ENCODE measurements at places on chromosomes 2 and 18. TPM values are rescaled to one million over a fixed set of nuclear protein-coding genes. Genes with fewer than 3 reads are reported as not detected.

NTSR2 gene
- not detected for total RNA-seq

MYCN gene
- 9.6 TPM for total RNA-seq

VIT gene
- total RNA-seq = 9.1 TPM

FMNL2 gene
- 57.9 TPM for total RNA-seq

RMDN2 gene
- 2.3 TPM for total RNA-seq

CARF gene
- total RNA-seq = 23.9 TPM

TEX51 gene
- not detected for total RNA-seq

KCNS3 gene
- 112 TPM for total RNA-seq

NAT8 gene
- not detected for total RNA-seq

- no peak for DNase-seq
Measured at GRCh38 chr2:44136252-44136651, 32.4 kb upstream of the PPM1B start.

- no peak for DNase-seq
Measured at GRCh38 chr2:128041561-128041960, 13.7 kb upstream of the SAP130 start.

GRCh38 chr2:234335661-234336228 lies 161.1 kb downstream of the ARL4C start:
- peak; percentile 32 for DNase-seq

- peak; percentile 68 for DNase-seq
Measured at GRCh38 chr18:31274931-31275330, 43.0 kb upstream of the DSG1 start.

DNA sequence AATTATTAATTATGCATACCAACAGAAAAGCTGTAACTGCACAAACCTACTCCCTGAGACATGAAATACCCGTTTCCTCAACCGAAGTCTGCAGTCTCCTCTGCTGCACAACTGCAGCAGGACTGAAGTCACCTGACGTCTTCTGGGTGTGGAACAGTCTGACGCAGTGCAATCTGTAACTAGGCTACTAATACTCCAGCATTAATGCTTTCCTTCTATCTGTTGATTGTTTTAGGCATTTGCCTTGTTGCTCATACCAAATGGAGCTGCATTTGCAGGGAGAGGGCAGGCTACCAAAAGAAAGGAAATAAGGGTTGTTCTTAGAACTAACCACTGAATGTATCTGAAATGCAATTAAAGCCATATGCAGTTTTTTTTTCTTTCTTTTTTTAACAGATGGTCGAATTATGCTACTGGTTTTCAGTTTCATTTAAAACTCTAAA lies 40.1 kb downstream of the RTN4 start:
- DNase-seq = peak; percentile 92

DNA sequence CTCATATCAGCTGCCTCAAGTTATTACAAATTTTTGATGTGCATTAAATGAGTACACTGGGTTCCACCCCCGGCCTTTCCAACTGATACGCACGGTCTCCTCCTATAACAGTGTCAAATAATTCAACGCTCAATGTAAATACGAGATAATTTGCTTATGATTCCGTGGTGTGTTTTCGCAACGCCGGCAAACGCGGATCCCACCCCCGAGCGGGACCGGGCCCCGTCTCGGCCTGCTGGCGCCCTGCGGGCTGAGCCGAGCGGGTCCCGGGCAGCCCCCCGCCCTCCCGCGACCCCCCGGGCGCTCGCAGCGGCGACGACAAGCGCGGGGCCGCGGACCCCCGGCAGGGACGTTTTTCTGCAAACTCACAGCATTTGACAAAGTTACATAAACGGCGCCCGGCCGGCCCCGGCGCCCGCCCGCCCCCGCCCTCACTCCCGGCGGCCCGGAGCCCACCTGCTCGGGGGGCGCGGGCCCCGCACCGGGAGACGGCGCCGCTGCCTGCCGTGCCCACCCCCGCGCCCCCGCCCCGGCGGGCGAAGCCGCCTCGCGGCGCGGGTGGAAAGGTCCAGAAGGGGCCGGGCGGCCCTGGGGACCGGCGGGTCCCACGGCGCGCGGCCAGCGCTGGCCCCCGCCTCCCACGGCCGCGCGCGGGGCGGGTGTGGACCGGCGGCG lies 762 bp downstream of the HDAC4 start:
- peak; percentile 60 for DNase-seq

DNA sequence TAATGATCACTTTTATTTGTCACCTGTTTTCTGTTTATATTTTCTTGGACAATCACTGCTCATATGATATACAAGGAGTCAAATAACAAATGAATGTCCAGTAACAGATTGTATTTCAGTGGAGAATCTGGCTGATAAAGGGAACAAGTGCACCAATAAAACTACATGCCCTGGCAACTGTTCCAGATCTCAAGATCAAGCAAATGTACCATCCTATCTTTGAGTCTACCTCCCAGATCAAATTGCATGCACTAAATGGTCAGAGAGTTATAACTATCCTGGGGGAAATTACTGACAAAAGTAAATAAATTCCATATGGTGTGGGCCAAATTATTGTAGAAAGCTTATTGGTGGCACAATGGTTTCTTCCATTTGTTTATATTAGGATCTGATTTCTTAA lies 452.8 kb downstream of the MBD2 start:
- no peak for DNase-seq

GRCh38 chr2:234320066-234320465 lies 176.8 kb downstream of the ARL4C start:
- DNase-seq = no peak

DNA sequence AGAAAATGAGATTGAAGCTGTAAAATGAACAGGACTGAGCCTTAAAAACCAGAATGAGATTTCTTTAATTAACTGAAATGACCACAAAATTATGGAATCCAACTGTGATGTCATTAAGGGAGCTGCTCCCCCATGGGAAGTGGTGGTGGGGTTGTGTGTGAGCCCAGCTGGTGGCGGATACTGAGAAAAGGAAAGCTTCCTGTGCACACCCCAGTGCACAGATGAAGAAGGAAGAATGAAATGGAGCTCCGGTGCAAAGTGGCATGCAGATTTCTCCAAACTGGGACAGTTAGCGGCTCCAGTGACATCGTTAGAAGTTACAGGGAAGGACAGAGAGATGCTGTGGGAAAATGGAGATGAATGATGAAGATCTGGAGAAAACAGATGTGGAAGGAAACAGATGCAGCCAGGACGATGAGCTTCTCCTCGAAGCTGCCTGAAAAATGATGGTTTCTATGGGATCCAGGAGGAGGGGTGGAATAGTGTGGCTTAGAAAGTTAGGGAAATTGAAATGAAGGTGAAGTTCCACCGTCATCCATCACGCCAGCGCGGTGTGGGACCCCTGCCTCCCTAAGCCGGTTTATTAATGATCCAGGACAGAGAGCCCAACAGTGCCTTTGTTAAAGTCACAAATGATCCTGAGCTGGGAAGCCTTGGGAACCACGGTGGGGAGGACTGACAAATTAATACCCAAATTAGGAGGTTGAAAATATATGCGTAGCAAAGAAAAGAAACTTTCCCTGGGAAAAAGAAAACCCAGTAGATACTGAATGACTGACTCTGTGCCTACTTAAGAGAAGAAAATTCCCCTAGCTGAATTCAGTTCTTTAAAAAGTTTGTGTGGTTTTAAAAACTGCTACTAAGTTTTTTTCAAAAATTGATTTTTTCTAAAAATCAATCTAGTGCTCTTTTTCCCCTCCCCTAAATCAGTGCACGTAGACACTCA lies 77.2 kb downstream of the TSN start:
- DNase-seq = no peak

DNA sequence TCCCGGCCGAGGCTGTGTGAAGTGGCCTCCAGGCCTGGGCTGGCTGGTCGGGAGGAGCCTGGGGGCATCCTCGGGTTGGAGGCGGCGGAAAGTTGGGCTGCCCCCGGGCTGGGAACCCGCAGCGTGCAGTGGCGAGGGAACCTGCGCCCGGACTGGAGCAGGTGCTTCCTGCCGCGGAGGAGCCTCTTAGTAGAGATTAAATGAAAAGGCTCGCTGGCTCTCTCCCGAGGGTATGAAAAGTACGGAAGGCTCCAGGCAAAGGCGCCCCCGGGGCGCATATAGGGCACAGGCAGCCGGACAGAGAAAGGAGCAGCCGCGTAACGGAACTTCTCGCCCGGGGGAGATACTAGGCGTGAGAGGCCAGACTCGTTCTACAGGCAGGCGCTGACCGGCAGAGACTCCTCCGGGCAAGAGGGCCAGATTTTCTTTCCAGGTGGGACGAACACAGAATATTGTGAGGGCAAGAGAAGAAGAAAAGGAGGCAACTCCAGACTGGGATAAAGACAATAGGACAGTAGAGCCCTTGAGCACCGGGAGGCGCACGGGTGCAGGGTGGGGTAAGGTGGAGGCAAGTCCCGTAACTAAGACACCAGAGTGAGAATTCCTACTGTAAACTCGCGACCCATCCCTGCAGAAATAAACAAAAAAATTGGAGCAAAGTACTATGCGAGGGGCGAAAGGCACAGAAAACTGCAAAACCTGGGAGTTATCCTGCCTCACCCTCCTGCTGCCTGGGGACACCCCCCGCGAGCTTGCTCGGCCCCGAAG lies 816 bp downstream of the CDH2 start:
- DNase-seq = peak; percentile 34

GRCh38 chr18:73719611-73720010 lies 428.0 kb downstream of the FBXO15 start:
- DNase-seq = no peak

DNA sequence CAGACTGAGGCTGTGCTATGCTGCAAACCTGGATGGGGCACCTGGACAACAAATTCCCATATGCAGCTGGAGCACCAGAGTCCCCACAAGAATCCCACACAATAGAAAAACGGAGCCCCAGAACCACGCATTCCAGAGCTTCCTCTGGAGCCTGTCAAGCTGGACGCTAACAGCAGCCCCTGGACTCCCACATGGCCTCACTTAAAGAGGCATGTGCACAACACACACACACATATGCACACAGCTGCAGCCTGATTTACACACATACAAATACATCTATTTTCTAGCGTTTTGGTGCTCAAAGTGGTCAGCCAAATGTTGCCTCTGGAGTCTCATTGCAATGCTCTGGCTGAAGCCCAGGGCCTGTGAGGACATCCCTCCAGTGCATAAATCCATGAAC lies 632.7 kb upstream of the ID2 start:
- DNase-seq = peak; percentile 71

DNA sequence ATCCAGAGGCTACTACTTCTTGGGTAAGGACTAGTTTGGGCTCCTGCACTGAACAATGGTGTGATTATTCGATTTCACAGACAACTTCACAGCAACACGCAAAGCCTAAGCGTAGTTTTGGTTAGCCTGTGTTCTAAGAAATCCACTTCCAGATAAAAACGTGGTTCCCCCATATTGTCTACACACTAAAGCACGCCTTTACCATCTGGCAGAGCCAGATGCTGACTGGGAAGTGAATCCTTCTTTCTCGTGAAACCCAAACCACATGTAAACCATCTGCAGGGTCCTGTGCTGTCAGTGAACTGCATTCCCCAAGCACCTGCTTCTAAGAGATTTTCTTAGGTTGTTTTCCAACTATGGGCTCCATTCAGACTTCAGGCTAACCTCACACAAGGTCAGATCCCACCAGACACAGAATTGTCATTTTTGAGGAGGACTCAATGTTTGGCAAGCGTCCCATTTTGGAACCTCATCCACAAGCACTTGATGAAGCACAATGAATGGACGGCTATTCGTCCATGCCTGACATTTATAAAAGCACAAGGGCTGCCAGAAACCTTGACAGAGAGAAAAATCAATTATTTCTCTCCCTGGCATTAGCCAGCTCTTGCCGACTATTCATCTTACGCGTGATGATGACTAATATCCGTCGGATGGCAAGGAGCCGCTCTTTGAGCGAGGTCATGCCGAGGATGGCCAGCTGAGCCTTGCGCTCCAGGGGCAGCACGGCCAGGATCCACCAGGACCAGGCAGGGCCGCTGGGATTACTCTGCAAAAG lies 38.4 kb downstream of the LONRF2 start:
- DNase-seq = no peak

DNA sequence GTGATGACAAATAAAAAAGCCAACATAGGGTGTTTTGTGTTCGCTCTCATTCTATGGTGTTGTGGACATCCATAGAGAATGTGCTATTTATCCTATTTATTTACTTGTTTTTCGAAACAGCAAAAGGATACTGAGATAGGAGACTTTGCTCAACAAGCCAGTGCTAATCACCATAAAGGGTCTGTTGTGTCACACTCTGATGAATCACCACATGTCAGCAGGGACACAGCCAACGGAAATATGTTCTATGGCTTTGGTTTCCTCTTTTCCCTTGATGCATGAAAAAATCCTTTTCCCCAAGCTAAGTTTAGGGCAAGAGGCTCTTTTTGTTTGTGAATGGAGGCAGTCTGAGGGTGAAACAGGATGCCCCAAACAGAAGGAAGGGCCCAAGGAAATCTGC lies 154.3 kb downstream of the RNF152 start:
- no peak for DNase-seq

DNA sequence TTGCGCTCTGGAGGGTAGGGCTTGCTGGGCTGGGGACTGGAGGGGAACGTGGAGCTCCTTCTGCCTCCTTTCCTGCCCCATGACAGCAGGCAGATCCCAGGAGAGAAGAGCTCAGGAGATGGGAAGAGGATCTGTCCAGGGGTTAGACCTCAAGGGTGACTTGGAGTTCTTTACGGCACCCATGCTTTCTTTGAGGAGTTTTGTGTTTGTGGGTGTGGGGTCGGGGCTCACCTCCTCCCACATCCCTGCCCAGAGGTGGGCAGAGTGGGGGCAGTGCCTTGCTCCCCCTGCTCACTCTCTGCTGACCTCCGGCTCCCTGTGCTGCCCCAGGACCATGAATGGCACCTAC lies 4.3 kb downstream of the GPR35 start:
- no peak for DNase-seq

DNA sequence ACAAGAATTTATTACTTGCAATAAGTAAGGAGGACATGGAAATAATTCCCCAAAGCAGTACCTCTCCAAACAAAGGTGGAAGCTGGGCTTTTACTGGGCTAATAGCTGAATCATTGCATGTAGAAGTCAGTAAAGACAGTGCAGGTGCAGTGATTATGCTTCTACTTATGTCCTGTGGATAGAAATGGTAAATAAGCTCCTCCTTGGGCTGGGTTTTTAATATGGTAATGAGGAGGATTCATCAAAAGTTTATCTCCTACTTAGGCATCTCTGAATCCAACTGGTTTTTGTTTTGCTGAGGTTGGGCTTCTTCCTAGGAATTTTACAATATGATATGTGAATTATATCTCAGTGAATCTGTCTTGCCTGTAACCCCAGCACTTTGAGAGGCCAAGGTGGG lies 297.4 kb upstream of the MC4R start:
- DNase-seq = no peak

Measured in stomach (tissue), 19 donors.